NCI-H2227 treated with DMSO at 0.1 percent for 48 hours (cell line): ENCODE measurements at places on chromosomes 2 and 18.

DNA sequence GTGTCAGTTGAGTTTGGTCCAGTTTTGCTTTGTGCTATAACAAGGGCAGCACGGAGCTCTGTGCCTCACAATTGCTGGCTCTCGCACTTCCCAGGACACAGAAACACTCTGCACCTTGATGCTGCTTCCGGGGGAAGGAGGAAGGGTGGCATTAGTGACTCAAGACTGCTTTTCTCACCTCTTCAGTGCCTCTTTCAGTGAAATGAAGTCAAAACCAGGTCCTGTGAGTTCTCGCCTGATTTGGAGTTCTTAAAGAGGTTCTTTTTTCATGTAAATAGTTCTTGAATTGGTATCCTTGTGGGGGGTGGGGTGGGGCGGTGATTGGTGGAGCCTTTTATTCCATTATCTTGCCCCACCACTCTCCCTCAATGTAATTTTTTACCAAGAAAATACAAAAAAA lies 91.5 kb upstream of the MYT1L start:
- DNase-seq = no peak

DNA sequence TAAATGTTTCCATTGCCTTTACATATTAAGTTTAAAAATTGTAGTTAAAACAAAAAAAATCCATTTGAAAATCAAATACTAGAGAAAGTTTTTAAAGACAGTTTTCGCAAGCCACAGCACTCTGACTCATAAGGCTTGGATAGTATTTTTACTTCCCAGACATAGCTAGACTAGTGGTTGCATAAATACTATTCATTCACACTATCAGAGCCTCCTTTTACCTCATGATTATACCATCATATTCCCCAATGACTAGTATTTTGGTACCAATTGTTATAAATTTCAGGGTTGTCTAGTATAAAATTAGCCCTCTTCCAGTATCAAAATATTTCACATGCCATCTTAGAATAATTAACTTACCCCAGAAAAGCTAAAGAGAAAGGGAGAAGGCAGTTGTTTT lies 393.5 kb downstream of the ERBB4 start:
- DNase-seq = no peak

GRCh38 chr2:12651641-12652040 lies 65.1 kb upstream of the TRIB2 start:
- DNase-seq = no peak

DNA sequence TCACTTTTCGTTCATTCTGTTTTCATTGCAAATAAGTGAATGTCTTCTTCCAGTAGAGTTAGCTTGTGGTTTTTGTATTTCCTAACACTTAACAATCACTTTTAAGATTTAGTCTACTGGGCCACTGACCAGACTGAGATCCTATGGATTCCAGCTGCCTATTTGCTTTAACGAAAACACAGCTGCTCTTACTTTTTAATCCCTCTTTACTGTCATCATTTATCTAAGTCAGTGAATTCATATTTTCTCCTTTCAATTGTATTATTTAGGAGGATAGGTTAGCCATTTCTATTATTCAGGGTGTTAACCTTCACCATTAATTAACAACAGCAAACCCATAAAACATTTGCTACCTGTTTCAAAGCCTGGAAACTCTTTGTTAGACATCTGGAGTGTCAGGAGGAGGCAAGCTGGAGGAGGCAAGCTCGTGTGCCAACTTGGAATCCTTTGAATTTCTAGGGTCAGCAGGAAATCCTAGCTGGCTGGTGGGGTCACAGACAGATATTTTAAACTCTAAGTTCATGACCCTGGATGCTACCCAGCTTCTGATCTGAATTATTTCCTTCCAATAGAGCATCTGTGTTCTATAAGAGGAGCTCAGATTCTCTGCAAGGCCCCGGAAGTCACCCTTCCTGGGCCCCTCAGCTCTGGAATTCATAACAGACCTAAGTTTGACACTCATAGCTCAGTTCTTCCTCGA lies 385.3 kb downstream of the RBM43 start:
- DNase-seq = no peak

DNA sequence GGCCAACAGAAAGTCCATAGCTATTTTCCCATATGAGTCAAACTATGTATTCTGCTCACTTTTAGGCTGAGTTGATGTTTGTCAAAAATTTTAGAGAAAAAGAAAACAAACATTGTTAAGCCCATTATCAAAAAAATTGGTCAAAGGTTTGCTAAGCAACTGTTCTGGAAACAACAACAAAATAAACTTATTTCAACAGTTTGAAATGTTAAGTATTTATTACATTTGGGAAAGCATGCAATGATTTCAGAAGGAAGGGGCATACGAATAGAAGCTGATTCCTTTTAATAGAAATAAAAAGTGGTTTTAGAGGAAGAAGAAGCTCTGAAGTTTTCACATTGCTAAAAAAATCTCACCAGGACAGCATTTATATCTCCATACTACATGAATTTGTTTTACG lies 1837.5 kb upstream of the CELF4 start:
- DNase-seq = no peak

DNA sequence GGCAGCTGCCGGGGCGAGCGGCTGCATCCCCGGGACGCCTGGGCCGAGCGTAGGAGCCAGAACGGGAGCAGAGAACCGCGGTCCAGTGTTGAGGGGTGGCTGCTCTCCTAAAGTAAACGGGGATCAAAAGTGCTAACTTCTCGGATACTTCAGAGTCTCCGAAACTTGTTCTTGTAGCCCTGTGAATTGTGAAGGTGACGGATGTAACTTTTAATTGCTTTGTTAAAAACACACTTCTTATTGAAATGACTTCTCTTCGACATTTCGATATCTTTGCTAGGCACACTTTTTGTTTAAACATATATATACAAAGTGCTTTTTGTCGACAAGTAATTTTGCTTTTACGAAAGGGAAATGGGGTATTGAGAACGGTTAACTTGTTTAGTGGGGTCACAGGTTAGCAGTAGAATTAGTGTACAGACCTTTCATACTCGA lies 540 bp downstream of the ATP9B start:
- no peak for DNase-seq

GRCh38 chr2:60502144-60502543 lies 51.3 kb downstream of the BCL11A start:
- DNase-seq = no peak

DNA sequence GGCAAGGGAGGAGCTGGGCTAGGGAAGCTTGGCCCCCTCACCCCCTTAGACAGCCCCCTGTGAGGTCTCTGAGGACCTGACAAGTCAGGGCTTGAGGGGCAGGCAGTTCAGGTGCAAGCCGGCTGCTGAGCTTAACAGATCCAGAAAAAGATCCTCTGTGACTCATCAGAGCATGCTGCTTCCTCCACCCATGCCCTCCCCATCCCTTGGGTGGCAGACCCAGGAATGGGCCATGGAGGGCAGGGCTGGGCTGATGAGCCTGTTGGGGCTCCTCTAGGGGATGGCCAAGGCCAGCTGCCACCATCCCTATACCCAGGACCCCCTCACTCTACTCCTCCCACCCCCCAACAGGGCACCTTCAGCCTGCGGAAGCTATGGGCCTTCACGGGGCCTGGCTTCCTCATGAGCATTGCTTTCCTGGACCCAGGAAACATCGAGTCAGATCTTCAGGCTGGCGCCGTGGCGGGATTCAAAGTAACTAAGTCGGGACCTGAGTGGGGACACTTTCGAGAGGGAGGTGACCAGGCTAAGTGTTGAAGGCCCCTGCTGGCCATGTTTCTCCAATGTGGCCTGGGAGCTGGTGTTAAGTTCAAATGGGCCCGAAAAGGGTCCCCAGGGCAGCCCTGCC lies 1.9 kb downstream of the SLC11A1 start:
- DNase-seq = no peak

- no peak for DNase-seq
Observed at GRCh38 chr2:58890865-58891525, 649.9 kb upstream of the FANCL start.

DNA sequence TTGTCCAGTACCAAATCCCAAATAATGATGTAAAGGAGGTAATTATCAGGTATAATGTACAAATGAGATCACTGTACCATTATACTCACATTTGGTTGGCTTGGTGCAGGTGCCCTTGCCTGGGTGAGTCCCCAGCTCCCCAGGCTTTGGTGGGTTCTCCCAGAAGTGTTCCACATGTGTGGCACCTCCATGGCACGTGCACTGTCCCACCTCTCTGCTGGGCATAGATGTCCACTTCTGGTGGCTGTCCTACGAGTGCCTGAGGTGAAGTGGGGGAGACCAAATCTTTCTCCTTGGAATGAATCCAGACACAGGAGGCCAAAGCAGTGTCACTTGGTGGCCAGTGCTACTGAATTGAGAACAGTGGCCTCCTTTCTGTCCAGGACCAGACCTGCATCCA lies 162.4 kb upstream of the SESTD1 start:
- no peak for DNase-seq

- DNase-seq = no peak
Observed at GRCh38 chr2:137118140-137118539, 352.8 kb downstream of the THSD7B start.

DNA sequence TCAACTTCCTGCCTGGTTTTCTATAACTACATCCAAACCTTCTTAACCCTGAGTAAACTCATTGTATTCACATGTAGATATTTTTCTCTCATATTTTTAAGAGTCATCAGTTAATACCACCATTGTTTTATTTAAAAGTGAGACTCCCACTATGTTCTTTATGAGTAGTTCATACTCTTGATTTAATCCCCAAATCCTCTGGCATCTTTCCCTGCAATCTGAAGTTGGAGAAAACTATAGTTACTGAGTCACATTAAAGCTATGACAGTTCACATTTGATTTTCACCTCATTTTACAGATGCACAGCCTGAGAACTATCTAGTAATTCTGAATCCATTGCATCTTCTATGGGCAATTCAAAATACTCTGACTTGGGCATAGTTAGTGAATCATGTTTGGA lies 1358.7 kb upstream of the NRXN1 start:
- DNase-seq = no peak

DNA sequence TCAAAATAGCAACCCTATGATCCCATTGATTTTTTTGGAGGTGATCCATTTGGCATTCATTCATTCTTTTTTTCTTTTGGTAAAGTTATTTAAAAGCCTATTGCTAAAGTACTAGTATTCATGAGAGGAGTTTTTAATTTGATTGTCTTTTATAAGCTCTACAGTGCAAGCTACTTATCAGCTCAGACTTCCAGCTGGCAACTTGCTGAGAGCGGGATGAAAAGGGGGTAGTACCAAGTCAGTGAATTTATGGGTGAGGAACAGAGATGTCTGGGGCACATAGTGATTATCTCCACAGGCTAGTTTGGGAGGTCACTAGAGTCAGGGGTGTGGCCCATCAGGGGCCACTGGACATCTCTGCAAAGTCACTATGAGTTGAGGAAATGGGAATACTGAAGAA lies 202.4 kb downstream of the PIK3C3 start:
- peak; percentile 3 for DNase-seq
